ENCODE measurements at places on chromosomes 16 and 17. TPM values are rescaled to one million over a fixed set of nuclear protein-coding genes. Genes with fewer than 3 reads are reported as not detected.

Gene FOXN1
- not detected for total RNA-seq

Gene IRX3
- 3.2 TPM for total RNA-seq

Gene MPO
- total RNA-seq, result not detected

Gene ARL5C
- not detected for total RNA-seq

Gene ITGB3
- 5.7 TPM for total RNA-seq

Gene OR3A3
- not detected for total RNA-seq

Gene LDHD
- 0.55 TPM for total RNA-seq

Gene RECQL5
- 31.8 TPM for total RNA-seq

Gene SUZ12
- total RNA-seq, result 24.5 TPM

Gene MC1R
- 7.3 TPM for total RNA-seq

Gene CHCT1
- total RNA-seq, result 0.16 TPM

Gene BIRC5
- total RNA-seq, result 101 TPM

Gene SAMD14
- 0.22 TPM for total RNA-seq

Gene GGT6
- not detected for total RNA-seq

Gene SLC6A2
- total RNA-seq, result 0.05 TPM

Gene C16orf74
- total RNA-seq, result 16.3 TPM

Gene KREMEN2
- total RNA-seq, result 2.1 TPM

Gene WIPI1
- total RNA-seq, result 11.0 TPM

Gene TOP2A
- total RNA-seq, result 217 TPM

Gene RAPGEFL1
- total RNA-seq, result 2.4 TPM

Gene CCL2
- total RNA-seq, result 65.2 TPM

Gene SHISA9
- total RNA-seq, result not detected

Gene RDM1
- 2.6 TPM for total RNA-seq

Gene RHBDL3
- 4.4 TPM for total RNA-seq

Gene CX3CL1
- 0.15 TPM for total RNA-seq

Data from A549 treated with CpdA at 1 μM for 4 hours (cell line).